Stimulated activated CD4-positive, alpha-beta T cell treated with anti-CD3 and anti-CD28 coated beads, Interleukin-1b, Interleukin-23, amount 100 ng/mL, for 1 hour (primary cell): ENCODE measurements at places on chromosomes 7 and 10.
A peak's percentile ranks its signal among the peaks of the same experiment; 100 is the strongest.

DNA sequence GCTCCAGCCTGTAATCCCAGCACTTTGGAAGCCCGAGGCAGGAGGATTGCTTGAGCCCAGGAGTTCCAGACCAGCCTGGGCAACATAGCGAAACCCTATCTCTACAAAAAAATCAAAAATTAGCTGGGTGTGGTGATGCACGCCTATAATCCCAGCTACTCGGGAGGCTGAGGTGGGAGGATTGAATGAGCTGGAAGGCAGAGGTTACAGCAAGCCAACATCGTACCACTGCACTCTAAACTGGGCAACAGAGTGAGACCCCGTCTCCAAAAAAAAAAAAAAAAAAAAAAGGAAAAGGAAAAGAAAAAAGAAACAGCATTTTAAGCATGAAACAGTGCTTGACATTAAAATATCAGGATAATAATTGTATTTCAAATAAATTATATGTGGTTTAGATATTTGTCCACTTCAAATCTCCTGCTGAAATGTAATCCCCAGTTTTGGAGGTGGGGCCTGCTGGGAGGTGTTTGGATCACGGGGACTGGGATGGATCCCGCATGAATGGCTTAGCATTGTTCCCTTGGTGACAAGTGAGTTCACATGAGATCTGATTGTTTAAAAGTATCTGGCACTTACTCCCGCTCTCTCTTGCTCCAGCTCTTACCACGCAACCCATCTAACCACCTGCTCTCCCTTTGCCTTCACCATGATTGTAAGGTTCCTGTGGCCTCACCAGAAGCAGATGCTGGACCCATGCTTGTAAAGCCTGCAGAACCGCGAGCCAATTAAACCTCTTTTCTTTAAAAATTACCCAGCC is 103.4 kb downstream of the SRPK2 start:
- DNase-seq = no peak

- DNase-seq = no peak
Observed at GRCh38 chr10:71757399-71757922, 15.9 kb downstream of the VSIR start.

- DNase-seq = no peak
Observed at GRCh38 chr10:62000037-62000603, 98.6 kb downstream of the ARID5B start.

DNA sequence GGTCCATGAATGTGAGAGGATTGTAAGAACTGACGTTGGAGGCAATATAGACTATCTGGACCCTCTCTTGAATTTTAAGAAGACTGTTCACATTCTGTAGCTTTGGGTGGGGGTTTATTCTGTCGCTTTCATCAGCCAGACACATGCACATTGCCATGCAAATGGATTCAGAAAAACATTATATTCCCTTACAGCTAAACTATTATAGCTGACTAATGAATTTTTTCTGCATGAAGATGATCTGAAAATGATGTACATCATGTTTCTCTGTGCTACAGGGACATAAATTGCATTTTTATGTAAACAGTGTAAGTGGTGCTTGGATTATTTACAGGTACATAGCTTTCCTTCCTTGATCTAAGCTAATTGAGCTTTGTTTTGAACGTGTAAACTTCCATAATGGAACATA is 1.5 kb downstream of the MET start:
- DNase-seq = no peak

DNA sequence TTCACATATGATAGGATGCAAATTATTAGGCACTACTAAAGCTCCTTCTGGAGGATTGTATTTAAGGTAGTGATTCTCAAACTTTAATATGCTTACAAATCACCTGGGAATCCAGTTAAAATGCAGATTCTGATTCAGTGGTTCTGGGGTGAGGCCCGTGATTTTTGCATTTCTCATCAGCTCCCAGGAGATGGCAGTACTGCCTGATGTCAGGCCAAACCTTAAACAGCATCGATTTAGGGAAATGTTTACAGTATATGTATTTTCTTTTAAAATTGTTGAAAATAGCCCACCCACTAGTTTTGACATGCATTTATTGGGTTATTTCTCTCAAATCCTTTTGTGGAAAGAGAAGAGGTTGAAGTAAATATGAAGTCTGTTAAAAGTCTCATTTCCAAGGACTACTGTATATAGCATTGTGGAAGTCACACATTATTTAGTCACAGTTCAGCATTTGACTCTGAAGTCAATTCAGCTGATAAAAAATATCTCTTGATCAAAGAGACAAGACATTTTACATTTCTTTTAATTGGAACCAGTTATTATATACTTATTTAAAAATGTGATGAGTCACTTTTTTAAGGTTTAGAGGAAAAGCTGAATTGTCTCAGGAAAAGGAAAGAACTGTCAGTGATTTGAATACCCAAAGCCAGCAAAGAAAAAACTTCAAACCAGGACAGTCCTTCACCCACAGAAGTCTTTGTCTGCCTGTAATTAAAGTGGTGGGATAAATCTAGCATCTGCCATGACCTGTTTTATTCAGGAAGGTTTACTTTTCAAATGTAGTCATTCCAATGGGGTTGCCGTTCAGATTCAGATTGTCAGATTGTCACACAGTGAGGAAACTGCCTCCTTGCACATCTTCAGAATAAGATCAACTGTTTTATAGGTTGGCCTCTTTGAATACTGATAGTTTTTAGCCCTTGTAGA is 21.1 kb upstream of the HBP1 start:
- DNase-seq = peak; percentile 3

DNA sequence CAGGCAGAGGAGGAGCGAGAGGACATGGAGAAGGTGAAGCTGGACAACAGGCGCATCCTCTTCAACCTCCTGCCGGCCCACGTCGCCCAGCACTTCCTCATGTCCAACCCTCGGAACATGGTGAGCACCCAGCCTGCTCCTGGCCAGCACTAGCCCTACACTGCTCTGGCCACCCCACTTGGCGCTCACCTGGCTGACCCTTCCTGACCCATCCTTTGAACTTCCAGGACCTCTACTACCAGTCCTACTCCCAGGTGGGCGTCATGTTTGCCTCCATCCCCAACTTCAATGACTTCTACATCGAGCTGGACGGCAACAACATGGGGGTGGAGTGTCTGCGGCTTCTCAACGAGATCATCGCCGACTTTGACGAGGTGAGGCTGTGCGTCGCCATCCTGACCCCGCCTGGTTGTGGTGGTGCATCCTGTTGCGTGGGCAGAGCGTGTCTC is 129.2 kb downstream of the ADCY1 start:
- no peak for DNase-seq

- DNase-seq = no peak
Observed at GRCh38 chr7:112462236-112462635, 12.0 kb downstream of the IFRD1 start.

DNA sequence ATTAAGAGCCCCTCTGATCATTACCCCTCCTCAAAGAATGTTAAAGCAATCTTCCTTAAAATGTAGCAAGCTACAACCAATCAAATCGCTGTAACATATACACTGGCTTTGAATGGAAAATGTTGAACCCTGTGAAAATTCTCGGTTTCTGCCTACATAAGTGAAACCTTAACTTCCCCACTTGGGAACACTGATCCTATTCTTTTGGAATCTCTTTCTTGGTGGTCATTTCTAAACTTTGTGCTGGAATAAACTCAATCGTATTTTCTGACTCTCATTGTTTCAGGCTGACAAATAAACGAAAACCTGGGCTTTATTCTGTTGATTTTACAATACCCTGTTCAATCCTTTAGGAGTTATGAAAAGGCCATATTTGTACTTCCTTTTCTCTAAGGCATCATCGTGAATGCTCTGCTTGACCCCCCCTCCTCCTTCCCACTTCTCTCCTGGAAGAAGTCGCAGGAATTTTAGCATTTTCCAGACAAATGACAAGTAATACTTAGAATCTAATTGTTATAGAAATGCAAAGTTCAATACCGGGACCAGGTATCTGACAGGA is 155.1 kb upstream of the FAM13C start:
- DNase-seq = no peak

GRCh38 chr7:80679921-80680907 is 41.8 kb downstream of the CD36 start:
- no peak for DNase-seq

GRCh38 chr7:91633013-91633441 is 247.5 kb downstream of the MTERF1 start:
- no peak for DNase-seq

GRCh38 chr7:135944753-135945152 is 32.4 kb downstream of the MTPN start:
- no peak for DNase-seq

GRCh38 chr10:70571636-70572439 is 30.7 kb downstream of the PRF1 start:
- DNase-seq = no peak
